ENCODE measurements at places on chromosomes 5 and 9. TPM values are rescaled to one million over a fixed set of nuclear protein-coding genes. Genes with fewer than 3 reads are reported as not detected.

DNA sequence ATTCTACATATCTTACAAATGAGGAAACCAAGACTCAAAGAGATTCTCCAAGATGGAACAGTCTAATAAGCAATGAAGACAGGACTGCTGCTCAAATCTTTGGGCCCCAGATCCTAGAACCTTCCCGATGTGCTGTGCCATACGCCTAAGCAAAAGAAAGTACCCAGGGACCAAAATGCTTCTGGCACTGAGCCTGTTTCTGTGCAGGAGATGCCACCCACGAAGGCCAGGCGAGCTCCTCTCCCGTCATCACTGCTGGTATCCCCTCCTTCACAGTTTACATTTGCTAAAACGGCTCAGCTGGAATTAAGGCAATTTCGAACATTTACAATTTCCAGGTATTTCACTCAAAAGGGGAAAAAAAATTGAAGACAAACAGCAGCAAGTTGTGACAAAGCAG is 277.5 kb downstream of the DENND1A start:
- H3K36me3 ChIP-seq, result no peaks in the 10 kb centered on the region
- H3K4me1 ChIP-seq, result no peaks in the 10 kb centered on the region
- H3K27me3 ChIP-seq, result no peaks in the 10 kb centered on the region

The C9orf152 gene
- not detected for total RNA-seq

GRCh38 chr5:119212026-119212425 is 141.1 kb downstream of the DMXL1 start:
- H3K4me3 ChIP-seq, result no peak overlapping the region
- no peak for DNase-seq
- H3K27me3 ChIP-seq, result no peaks in the 10 kb centered on the region

DNA sequence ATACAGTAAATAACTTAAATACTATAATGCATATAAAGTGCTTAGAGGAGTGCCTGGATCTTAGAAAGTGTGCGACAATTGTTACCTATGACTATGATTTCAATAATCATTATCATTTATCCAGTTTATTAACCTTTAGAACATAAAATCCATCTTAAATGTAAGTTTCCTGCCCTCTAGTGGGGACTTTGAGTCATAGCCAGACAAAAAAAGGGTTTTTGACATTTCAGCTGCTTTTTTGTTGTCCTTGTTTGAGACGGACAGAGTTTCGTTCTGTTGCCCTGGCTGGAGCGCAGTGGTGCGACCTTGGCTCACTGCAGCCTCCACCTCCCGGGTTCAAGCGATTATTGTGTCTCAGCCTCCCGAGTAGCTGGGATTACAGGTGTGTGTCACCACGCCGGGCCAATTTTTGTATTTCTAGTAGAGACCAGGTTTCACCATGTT is 9.7 kb upstream of the C9orf152 start:
- H3K27ac ChIP-seq, result no peak overlapping the region
- no peak overlapping the region for H3K4me3 ChIP-seq
- H3K36me3 ChIP-seq, result no peaks in the 10 kb centered on the region
- no peaks in the 10 kb centered on the region for H3K4me1 ChIP-seq
- H3K27me3 ChIP-seq, result no peaks in the 10 kb centered on the region

DNA sequence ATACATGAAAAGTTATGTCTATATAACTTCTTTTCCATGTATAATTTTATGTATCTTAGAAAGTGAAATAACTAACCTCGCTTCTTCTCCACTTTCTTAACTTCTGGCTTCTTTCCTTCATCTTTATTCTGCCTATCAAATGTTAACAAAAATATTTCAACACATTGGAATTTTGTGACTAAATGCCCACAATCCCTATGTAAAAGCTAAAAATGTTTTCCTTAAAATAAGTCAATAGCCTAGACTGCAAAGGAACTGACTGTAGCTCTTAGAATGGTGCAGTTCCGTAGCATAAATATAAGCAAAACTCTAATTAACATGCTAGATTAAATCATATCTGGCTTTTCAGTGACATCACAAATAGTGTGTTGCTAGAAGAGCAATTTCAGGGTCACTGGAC is 40.9 kb downstream of the PSIP1 start:
- H3K36me3 ChIP-seq, result peaks cover 9% of the 10 kb centered on the region
- no peak overlapping the region for H3K4me3 ChIP-seq
- no peak overlapping the region for H3K27ac ChIP-seq
- no peak for DNase-seq

The OBP2B gene
- total RNA-seq, result not detected

The BARHL1 gene
- not detected for total RNA-seq

The GADD45G gene
- total RNA-seq, result 7.0 TPM

The RNF130 gene
- 65.1 TPM for total RNA-seq

DNA sequence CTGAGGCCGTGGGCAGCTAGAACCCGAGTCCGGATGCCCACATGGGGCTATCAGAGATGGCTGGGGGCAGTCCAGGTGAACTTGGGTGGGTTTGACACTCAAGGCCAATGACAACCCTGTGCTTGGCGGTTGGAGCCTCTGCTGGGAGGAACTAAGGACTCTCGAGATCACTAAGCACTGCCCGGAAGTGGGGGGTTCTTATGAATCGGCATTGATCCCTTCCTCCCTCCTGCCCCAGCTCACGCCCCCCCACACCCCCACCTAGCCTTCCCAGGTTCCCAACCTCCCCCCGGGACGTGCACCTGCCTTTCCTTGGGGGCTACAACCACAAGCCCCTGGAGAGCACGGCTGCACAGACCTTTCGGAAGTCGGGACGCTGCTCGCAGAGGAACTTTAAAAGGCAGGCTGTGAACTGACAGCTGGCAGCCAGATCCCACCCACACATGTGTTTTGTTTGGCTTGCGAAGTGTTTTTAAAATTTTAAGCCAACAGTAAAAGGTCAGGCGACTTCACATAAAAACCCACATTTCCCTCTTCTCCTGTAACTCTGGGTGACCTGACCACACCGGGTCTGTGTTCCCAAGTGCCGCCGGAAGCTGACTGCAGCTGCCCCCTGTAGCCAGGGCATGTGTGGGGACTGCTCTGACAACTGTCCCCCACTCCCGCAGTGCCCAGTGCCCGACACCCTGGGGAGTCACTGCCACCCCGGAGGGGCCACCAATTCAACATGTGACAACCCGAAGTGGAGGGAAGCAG is 5.1 kb upstream of the RALGDS start:
- no peaks in the 10 kb centered on the region for H3K4me1 ChIP-seq
- peaks cover 14% of the 10 kb centered on the region for H3K27me3 ChIP-seq
- H3K36me3 ChIP-seq, result no peaks in the 10 kb centered on the region
- no peak overlapping the region for H3K4me3 ChIP-seq
- no peak overlapping the region for H3K27ac ChIP-seq

DNA sequence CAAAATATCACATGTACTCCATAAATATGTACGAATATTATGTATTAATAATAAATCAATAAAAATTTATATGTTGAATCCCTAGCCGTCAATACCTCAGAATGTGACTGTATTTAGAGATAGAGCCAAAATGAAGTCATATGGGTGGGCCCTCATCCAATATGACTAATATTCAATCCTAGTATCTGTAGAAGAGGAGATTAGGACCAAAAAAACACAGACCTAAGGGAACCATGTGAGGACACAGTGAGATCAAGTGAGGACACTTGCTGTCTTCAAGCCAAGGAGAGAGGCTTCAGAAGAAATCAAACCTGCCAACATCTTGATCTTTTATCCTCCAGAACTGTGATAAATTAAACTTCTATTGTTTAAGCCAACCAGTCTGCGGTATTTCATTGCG is 3.7 kb upstream of the AMACR start:
- peaks cover 1% of the 10 kb centered on the region for H3K4me1 ChIP-seq
- no peak overlapping the region for H3K27ac ChIP-seq
- no peaks in the 10 kb centered on the region for H3K36me3 ChIP-seq
- no peak overlapping the region for H3K4me3 ChIP-seq

Measured in H1 (cell line).